Suppressor macrophage (primary cell): ENCODE measurements at places on chromosomes 6 and 20.

GRCh38 chr6:21556968-21557721, 36.4 kb upstream of the SOX4 start:
- DNase-seq = no peak

GRCh38 chr6:149271348-149272340, 45.9 kb upstream of the TAB2 start:
- peak; percentile 95 for DNase-seq

DNA sequence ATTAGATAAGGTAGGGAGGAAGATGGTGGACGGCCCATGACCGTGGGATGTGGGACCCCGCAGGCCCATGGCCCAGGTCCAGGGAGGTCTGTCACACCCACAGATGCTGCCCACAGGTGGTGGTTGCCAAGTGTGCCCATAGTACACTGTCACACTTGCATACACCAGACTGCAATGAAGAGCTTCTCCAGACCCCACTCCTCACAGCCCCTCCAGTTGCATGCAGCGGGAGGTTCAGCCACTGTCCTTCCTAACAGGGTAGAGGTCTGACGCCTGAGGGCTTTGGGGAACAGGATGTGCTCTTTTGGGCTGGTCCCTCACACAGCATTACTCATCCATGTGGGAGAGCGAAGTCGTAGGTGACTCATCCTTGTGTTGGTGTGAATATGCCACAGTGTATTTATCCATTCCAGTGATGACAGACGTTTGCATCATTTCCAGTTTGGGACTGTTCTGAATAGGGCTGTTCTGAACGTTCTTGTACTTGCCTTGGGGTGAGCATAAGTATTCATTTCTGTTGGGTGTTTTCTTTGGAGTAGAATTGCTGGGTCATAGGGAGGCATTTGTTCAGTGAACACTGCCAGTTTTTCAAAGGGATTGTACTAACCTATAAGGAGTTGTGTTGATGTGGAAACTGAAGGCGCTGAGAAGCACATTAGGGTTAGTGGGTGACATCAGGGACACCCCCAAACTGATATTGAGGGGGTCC, 10.1 kb upstream of the PYGB start:
- DNase-seq = peak; percentile 97

- DNase-seq = no peak
Observed at GRCh38 chr6:105514306-105514705, 111.4 kb upstream of the PREP start.

DNA sequence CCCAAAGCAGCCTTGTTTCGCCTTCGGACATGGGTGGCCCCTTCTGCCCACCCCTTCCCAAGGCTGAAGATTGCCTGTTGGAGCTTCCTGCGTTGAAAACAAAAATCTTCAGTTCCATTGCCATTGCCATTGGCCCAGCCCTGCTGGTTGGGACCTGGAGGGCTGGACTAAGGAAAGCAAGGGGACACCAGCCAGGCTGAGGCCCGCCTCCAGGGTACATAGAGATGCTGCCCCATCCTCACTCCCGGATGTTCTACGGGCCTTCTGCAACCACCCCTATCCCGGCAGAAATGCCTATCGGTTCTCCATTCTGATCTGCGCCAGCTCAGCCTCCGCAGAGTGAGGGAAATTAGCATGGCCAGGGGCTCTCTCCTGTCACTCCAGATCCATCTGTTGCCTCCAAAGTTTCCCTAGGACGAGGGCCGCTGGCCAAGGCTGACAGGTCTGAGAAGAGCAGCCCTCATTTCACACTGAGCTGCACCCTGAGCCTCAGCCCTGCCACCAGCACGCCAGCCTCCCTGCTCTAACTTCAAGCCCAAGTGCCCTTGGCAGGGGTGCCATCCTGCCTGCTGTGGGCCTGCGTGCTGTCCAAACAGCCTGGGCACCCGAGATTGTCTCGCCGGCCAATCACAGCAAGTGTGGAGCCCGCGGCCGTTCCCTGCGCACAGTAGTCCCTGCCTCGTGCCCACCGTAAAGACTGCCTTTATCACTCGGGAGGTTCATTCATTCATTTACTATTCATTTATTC, 13.4 kb upstream of the STX16 start:
- DNase-seq = no peak

DNA sequence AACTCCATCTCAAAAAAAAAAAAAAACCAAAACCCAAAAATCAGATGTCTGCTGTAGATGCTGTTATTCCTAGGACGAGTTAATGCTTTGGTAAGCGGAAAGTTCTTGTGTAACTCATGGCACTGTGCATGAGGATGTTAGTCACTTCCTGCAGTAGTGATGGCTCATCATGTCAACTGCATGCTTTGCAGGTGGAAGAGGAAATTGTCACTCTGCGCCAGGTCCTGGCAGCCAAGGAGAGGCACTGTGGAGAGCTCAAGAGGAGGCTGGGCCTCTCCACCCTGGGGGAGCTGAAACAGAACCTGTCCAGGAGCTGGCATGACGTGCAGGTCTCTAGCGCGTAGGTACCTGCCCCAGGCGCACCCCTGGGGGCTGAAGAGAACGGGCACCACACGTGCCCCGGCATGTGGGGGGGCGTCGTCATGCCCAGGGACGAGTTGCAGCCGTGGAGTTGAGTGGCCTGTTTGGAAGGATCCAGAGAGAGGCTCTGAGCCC, 8.5 kb downstream of the TPD52L2 start:
- DNase-seq = peak; percentile 90

- no peak for DNase-seq
Observed at GRCh38 chr20:50819349-50819748, 24.5 kb downstream of the BCAS4 start.

- no peak for DNase-seq
Observed at GRCh38 chr20:36060676-36061075, 92.3 kb downstream of the CNBD2 start.

DNA sequence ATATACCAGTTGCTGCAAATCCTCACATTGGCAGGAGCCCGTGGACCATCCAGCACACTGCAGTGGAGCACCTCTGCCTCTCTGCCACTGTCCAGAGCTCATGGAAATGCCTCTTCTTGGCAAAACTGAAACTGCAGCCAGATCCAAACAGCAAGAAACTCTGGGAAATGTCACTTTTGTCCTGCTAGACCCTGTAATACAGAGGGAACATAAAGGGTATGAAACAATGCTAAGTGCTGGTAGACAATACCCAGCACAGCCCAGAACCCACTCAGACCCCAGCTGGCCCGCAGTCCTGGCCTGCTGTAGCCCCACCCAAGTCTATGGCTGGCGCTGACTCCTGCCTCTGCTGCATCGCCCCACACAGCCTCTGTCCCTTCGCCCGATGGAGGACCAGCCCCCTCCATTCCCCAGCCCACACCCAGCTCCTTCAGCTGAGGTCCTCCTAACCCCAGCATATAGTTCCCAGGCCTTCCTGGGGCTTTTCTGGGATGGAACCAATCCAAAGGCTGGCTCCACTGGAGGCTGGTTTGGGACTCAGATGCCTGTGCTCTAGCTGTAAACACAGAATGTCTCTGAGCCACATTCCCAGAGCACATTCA, 242.5 kb downstream of the LRFN2 start:
- no peak for DNase-seq

DNA sequence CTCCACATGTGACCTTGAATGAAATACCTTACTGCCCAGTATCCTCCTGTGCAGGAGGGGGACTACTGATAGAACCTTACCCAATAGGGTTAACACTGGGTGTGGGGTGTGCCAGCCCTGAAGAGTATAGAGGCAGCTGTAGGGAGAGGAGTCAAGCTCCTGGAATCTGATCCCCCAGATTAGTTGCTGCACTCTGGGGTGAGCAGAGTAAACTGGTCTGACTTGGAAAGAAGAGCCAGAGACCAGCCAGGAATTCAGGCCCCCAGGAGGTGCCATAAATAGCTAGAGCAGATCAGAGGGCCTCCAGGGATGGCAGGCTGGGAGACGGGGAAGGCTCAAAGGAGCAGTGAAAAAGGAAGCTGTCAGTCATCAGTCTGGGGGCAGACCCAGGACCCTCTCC, 3.5 kb upstream of the APOBEC2 start:
- DNase-seq = no peak

DNA sequence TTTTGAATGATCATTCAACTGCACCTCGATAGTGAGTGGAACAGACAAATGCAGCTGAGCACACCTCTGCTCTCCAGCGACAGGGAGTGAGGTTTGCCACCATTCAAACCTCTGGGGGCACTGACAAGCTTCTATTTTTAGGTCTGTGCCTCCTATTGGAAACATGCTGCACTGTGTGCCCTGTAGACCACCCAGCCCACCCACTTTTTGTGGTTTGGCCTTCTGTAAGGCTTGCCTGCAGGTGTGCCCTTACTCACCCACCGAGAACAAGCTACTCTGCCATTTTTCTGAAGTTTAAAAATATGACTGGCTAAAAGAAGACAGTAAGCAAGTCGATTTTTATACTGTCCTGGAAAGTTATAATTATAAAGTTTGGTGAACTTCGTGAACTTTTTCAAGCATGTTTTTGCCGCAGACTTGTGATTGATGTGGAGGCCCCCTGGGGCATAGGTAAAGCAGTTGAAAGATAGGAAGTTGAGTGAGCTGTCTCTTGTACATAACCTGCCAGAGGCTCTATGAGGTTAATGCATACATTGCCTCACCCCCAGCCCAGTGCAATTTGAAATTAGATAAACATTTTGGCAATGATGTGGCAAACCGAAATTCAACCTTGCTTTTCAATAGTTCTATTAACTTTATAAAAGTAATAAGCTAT, 53.8 kb downstream of the ADGRG6 start:
- no peak for DNase-seq

DNA sequence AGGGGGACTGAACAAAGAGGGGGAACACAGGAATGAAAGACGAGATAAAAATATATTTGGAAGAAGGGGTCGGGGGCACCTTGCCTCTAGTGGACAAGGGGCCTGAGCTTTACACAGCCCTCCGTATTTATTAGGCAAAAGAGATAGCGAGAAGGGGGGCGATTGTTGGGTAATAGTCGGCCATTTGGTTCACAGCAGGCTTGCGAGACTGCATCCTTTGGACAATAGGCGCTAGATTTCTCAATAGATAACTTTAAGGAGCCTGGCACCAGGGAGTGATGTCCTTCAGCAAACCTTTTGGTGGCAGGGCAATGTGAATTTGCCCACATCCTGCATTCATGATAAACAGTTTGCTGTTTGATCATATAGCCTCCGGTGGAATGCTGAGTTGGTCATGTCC, 3.0 kb upstream of the NANP start:
- no peak for DNase-seq

DNA sequence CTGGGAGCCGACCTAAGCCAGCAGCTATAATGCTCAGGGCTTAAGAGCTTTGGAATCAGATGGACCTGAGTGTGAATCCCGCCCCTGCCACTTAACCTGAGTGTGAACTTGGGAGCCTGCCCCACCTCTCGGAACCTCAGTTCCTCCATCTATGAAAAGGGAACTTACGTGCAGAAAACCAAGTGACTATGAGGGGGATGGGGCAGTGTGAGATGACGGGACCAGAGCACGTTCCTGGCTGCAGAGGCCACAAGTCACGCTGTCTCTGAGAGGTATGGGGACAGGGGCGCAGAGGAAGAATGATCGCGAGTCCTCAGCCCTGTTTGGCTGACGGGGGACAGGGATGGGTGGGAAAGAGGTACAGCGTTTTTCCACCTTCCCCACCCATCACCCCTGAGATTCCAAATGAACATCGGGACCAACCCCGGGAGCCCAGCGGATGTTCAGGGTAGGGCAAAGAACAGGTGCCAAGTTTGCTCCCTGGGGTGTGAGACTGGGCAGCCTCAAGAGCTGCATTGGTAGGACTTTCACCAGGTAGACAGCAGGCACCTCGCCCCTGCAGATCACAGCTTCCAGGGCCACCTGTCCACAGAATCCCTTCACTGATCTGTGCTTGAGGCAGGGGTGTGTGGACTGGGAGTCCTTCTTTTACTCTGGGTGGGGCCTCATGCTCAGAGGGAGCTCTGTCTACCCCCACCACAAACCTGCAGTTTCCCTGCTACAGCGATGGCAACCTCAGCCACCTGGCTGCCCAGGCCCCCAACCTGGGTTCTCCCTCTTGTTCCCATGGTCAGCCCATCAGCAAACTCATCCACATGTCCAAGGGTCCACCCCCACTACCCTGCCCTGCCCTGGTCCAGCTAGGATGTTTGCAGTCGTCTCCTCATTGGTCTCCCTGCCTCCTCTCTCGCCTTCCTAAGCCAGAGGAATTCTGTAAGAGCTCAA, 85.8 kb downstream of the CEBPB start:
- DNase-seq = peak; percentile 79

DNA sequence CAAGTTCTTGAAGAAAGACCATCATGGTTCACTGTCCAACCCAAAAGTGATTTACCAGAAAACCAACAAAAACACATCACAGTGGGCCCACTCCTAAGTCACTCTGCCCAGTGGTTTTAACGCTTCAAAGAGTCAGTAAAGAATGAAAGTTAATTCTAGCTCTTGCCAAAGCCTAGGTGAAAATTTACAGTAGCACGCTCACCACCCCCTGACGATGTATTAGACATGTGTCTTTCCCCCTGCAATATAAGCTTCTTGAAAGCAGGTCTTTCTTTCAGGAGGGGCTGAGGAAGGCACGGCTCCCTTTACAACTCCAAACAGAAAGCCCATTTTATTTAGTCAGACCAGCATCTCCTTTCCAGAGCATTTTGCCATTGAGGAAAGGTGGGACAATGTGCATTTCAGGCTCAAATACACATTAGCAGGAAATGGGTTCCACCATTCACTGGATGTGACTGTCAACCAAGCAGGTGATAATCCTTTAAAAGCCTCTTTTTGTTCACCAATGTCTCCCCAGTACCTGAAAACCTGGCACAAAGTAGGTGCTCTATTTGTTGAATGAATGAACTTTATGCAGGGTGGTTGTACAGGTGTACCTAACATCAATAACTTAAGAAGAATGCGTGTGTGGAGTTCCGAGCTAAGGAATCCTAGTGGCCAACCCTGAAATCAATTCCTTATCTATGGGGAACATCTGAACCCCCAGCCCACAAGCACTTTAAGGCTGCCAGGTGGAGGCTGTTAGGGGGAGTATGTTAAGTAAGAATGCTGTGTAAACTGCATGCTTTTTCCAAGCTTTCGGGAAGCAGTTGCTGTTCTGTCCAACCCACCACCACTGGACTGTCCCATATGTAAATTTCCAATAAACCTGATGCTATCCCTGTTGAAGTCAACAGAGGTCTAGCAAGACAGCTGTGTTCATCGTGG, 11.4 kb downstream of the EZR start:
- no peak for DNase-seq

GRCh38 chr6:145506565-145506964, 228.8 kb downstream of the EPM2A start:
- DNase-seq = no peak

DNA sequence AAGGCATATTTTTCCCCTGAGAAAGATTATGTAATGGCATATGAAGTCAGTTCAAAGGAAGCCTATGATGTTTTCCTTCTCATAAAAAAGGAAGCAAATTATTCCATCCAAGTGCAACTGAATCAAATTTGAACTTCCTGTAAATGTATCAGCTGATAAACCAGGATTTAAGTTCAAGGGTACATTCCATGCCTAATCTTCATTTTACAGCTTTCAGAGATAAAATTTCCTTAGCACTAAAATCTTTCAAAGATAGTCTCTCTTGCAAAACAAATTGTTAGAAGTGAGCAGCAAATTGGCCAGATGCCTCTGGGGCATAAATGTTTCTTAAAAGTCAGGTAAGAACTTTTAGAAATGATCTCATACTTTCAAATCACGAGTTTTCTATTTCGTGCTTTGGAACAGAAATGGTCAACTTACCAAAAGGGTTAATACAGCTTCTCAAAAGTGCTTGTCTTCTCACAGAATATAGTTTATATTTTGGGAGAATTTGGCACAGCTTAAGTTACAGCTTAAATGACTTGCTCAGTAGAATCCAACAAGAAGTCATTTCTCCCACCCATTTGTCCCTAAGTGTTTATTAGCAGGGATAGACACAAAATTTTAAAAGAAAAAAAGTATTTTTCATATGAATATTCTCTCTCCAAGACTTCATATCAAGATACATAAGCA, 2.7 kb upstream of the TCF21 start:
- DNase-seq = no peak

- DNase-seq = no peak
Observed at GRCh38 chr6:170040115-170040500, 250.8 kb downstream of the DLL1 start.
